ENCODE measurements at places on chromosomes 5 and 9. TPM values are rescaled to one million over a fixed set of nuclear protein-coding genes. Genes with fewer than 3 reads are reported as not detected.
A peak's percentile ranks its signal among the peaks of the same experiment; 100 is the strongest.

DNA sequence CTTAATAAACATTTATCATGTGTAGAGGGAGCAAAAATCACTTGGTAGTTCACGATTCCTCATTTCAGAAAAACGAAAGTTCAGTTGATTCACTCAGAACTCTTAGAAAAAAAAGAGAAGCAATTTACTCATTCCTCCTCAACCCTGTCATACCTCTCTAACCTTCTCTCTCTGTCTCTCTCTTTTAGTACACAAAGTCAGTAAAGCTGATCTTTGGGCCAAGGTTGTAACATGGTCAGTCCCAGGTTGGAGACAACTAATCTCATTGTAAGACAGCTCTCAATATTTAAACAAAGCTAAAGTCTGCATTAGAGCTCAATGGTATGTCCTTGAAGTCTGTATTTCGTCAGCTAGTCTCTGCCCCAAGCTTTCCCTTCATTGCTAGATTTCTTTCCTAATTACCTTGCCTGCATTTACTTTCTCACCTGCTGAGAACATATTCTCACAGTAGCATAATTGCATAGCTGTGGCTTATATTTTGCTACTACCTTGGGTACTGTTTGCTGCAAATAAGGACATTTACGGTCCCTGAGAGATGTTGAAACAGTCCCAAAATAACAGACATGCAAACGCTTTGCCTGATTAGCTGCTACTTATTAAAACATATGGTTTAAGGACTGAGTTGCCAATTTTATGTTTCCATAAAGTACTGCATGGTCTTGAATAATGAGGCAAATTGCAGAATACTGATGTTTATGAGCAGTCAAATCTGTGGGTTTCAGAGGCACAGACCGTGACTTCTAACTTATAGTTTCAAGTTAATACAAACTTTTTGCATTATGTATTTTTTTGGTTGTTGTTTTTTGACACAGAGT is 138.3 kb downstream of the GPBP1 start:
- no peak overlapping the region for H3K4me3 ChIP-seq
- no peaks in the 10 kb centered on the region for H3K36me3 ChIP-seq
- no peaks in the 10 kb centered on the region for H3K27me3 ChIP-seq
- no peaks in the 10 kb centered on the region for H3K4me1 ChIP-seq
- DNase-seq: no peak

- peak; percentile 50 for DNase-seq
- H3K4me3 ChIP-seq: peak overlapping the region; percentile 82
Measured at GRCh38 chr5:40682154-40683017, 2.7 kb downstream of the PTGER4 start.

GRCh38 chr5:65172486-65173129 is 309.1 kb downstream of the ADAMTS6 start:
- no peaks in the 10 kb centered on the region for H3K4me1 ChIP-seq
- no peak overlapping the region for H3K27ac ChIP-seq
- no peaks in the 10 kb centered on the region for H3K27me3 ChIP-seq
- no peaks in the 10 kb centered on the region for H3K36me3 ChIP-seq
- no peak overlapping the region for H3K4me3 ChIP-seq

- no peaks in the 10 kb centered on the region for H3K36me3 ChIP-seq
- peaks cover 3% of the 10 kb centered on the region for H3K4me1 ChIP-seq
- H3K27ac ChIP-seq: no peak overlapping the region
- DNase-seq: no peak
- H3K27me3 ChIP-seq: no peaks in the 10 kb centered on the region
Measured at GRCh38 chr9:33177639-33178038, 10.5 kb upstream of the B4GALT1 start.

DNA sequence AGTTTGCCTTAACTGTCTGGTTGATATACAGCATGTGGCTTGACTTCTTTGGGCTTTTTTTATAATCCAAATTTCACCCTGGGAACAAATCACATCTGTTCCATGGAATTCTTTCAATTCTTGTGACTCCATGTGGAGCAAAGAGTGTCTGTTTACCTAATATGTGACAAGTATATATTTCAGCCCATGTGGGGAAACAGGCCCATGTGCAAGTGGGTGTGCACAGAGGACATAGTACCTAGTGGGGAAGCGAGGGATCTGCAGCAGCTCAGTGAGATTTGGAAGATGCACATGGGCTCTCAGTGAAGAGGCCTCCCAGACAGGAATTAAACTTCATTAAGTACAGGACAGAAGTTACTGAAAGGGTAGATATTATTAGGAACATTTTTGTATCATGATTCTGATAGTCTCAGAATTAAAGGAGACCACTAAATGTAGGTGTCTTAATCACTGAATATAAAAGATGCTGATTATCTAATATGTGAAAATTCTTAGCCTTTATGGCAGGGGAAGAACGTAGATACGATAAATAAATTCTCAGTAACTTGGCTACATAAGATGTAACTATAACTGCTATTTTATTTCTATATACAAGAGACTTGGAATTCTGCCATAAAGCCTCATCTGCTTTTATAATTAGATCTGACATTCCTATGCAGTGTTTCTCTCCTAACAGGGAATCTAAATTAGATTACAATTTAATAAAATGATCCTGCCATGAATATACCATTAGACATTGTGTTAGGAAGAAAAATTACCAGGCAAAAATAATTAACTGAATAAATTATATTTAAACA is 181.2 kb downstream of the SLC12A2 start:
- no peaks in the 10 kb centered on the region for H3K27me3 ChIP-seq
- no peaks in the 10 kb centered on the region for H3K4me1 ChIP-seq
- H3K4me3 ChIP-seq: no peak overlapping the region
- H3K27ac ChIP-seq: no peak overlapping the region
- DNase-seq: no peak
- no peaks in the 10 kb centered on the region for H3K36me3 ChIP-seq

GRCh38 chr9:100474082-100474923 is 1.4 kb downstream of the TMEFF1 start:
- no peak for DNase-seq
- H3K36me3 ChIP-seq: no peaks in the 10 kb centered on the region
- H3K4me1 ChIP-seq: peaks cover 10% of the 10 kb centered on the region
- H3K27me3 ChIP-seq: peaks cover 16% of the 10 kb centered on the region
- H3K4me3 ChIP-seq: peak overlapping the region; percentile 60

Gene HSPB3
- total RNA-seq: not detected

Gene TAF11L14
- total RNA-seq: not detected

- H3K4me1 ChIP-seq: peaks cover 15% of the 10 kb centered on the region
- no peak overlapping the region for H3K4me3 ChIP-seq
- no peak overlapping the region for H3K27ac ChIP-seq
- H3K36me3 ChIP-seq: no peaks in the 10 kb centered on the region
Measured at GRCh38 chr5:72378639-72379289, 58.6 kb downstream of the PTCD2 start.

DNA sequence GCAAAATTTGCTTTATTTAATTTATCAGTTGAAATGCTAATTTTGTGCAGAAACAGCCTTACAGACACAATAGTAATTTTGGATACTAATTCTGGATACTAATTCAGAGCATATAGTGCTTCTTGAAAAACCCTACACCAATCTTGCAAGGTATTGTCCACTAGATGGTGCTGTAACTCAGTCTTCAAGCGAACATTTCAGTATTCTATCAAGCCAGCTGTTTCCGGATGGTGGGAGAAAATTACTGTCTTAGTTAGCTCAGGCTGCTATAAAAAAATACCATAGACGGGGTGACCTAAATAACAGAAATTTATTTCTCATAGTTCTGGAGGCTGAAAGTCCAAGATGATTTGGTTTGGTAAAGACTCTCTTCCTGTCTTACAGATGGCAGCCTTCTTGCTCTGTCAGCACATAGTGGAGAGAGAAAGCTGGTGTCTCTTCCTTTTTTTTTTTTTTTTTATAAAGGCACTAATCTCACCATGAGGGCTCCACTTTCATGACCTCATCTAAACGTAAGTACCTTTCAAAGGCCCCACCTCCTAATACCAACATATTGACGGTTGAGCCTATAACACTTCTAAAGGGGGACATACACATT is 1306.5 kb upstream of the CDH9 start:
- no peaks in the 10 kb centered on the region for H3K4me1 ChIP-seq
- H3K36me3 ChIP-seq: no peaks in the 10 kb centered on the region
- no peak for DNase-seq

GRCh38 chr9:7879551-7880245 is 80.1 kb upstream of the DMAC1 start:
- DNase-seq: no peak
- H3K4me3 ChIP-seq: no peak overlapping the region
- no peak overlapping the region for H3K27ac ChIP-seq
- H3K27me3 ChIP-seq: no peaks in the 10 kb centered on the region
- no peaks in the 10 kb centered on the region for H3K4me1 ChIP-seq

Measured in lower lobe of right lung (tissue), 2 donors.